Uterus (tissue), 4 donors: ENCODE measurements at places on chromosomes 6 and 20. TPM values are rescaled to one million over a fixed set of nuclear protein-coding genes. Genes with fewer than 3 reads are reported as not detected.

Gene FIG4
- total RNA-seq, result 4.1 TPM

Gene C4A
- 100 TPM for total RNA-seq

Gene SHLD1
- total RNA-seq, result 9.7 TPM

Gene HSPA1L
- 4.6 TPM for total RNA-seq

Gene OR12D3
- not detected for total RNA-seq

Gene SSTR4
- not detected for total RNA-seq

Gene SYCP2L
- total RNA-seq, result under 0.01 TPM
